ENCODE measurements at places on chromosomes 2 and 18. TPM values are rescaled to one million over a fixed set of nuclear protein-coding genes. Genes with fewer than 3 reads are reported as not detected.

GRCh38 chr18:61551586-61551985, 218.4 kb downstream of the CDH20 start:
- DNase-seq: no peak

DNA sequence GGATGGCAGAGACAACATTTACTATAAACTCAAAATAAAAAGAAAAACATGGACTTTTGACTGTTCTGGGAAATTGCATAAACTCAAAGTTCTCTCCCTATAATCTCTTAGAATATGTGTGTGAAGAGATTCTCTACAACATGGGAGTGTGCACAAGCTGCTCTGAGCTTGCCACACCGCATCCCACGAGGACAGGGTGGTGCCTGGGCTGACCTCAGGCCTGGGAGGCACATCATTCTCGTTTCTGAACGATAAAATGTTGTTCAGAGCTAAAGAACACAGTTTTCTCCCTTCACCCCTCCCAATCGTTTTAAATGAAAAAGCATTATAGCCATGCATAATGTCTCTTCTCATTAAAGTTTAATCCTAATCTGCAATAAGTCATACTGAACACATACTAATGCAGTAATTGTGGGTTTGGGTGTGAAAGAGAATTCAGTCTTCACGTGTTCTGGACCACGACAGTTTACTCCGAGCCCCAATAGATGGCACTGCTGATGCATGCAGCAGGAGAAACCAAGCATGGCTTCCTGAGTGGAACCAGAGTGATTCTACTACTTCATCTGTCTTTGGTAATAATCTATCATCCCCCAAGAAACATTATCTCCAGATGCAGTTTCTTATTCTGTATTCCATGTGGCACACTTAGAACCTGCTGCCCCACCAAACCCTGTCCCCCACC, 46.9 kb upstream of the LAMA1 start:
- no peak for DNase-seq

DNA sequence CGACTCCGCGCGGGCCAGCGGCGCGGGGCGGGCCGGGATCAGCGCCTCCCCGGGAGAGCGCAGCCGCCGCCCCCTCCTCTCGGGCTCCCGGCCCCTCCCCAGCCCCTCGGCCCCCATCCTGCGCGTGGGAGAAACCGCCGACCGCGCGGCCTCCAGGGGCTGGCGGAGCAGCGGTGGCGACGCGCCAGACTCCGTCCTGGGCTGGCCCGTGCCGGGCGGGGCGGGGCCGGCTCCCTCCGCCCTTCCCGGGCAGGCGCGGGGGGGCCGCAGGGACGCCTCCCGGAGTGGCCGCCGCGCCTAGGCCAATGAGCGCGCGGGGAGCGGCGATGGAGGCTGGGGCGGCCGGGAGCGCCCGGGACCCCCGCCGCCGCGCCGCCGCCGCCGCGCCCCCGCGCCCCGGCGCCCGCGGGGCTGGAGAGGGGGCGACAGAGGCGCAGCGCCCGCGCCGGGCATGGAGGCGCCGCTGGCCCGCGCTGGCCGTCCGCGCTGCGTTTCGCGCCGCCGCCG, 49.1 kb downstream of the KCNIP3 start:
- DNase-seq: no peak

GRCh38 chr2:153004627-153005026, 286.2 kb downstream of the ARL6IP6 start:
- no peak for DNase-seq

DNA sequence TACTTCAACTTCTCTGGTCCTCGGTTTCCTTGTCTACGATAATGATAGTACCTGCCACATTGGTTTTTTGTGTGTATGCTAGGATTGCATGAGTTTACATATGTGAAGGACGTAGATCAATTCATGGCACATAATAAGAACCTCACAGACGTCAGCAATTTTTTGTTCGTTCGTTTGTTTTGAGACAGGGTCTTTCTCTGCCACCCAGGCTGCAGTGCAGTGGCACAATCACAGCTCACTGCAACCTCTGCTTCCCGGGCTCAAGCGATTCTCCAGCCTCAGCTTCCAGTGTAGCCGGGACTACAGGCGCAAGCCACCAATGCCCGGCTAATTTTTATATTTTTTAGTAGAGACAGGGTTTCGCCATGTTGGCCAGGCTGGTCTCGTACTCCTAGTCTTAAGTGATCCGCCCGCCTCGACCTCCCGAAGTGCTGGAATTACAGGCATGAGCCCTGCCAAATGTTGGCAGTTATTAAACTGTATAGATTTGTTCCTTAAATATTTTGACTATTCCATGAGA, 756 bp upstream of the SLC35F5 start:
- no peak for DNase-seq

- DNase-seq: no peak
These were observed 38.7 kb downstream of the INPP4A start for GRCh38 chr2:98483257-98483861.

DNA sequence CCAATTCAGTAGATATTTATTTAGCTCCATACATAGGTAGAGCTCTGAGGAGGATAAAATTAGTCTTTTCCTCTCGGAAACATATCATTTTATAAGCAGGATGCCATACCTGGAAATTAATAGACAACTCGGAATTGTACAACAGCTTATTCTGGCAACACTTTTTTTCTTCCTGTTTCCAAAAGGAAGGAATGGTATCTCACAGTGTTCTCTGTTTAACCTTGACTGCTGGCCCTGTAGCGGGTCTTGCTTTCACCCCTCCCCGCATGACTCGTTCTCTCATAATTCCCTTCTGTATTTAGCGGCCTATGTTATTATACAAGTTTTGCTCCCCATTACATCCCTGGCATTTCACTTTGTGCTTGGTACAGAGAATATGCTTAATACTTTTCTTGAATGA, 2.5 kb upstream of the KYNU start:
- DNase-seq: no peak

DNA sequence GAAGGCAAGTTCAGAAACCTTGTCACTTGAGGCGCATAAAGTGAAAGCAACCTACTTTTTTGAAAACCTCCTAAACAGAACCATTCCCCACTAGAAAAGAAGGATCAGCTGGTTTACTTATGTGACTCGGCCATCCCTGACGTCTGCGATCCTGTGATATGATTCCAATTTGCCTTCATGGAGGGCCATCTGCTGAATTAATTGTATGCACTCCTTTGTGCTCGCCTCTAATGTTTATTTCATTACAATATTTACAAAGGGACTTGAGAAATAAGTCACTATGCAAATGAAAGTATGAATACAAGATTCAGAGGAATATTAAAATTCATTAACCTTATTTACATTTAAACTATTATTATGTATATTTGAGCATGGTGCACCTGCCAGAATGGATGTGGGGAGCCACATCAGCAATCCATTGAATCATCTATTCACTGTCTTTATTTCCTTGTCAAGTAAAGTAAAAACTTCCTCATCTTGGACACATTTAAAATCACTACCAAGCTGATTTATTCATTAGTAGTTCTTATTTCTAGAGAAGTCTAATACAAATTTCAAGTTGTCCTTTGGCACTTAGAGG, 96.5 kb downstream of the RBM43 start:
- DNase-seq: no peak

DNA sequence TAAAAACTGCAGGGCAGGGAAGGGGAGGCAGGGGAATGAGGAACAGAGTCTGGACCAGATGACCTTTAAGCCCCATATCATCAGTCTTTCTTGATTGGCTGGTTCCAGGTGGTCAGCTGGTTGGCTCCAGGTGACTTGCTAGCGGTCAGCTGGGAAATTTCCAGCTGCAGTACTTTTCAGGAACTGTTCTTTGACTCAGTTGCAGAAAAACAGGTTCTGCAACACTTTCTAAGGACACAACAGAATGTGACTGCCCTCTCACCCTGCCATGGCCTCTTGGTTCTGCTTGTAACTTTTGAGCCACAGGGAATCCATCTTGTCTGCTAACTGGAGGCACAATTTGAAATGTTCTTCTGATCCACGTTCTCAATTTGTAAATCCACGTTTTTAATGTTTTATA, 278.3 kb upstream of the LRATD1 start:
- no peak for DNase-seq

GRCh38 chr2:159098921-159099411, 130.5 kb downstream of the TANC1 start:
- no peak for DNase-seq

GRCh38 chr2:86426271-86426670, 14.9 kb upstream of the KDM3A start:
- DNase-seq: no peak

GRCh38 chr18:23921716-23922285, 92.8 kb upstream of the TTC39C start:
- no peak for DNase-seq

- DNase-seq: no peak
These were observed 42.0 kb downstream of the GORASP2 start for GRCh38 chr2:170971071-170971470.

- no peak for DNase-seq
These were observed 950.1 kb downstream of the TRIB2 start for GRCh38 chr2:13666582-13667414.

GRCh38 chr2:160664603-160665140, 171.1 kb upstream of the RBMS1 start:
- DNase-seq: no peak

The UGP2 gene
- 168 TPM for polyA plus RNA-seq

The GPR75 gene
- 2.7 TPM for polyA plus RNA-seq

Data from keratinocyte (primary cell).